T-cell (primary cell): ENCODE measurements at places on chromosomes 16 and 17.

DNA sequence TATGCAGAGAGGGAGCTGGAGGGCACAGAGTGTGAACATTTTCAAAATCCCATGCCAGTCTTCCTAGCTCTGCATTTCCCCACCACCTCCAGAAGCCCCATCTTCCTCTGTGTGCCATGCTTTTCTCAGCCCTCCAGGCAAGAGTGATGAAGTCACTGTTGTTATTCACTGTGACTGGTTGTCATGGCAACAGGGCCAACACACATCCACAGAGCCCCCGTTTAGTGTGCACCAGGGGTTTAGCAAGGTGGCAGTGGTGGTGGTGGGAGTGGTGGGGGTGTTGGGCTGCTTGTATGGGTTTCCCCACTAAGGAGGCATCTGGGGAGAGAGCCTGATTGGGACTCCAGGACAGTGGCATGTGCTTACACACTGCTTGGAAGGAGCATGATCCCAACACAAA is 309.9 kb upstream of the ASIC2 start:
- DNase-seq = no peak

GRCh38 chr16:48879223-48880122 is 269.5 kb upstream of the N4BP1 start:
- no peak for DNase-seq

GRCh38 chr16:69113216-69113615 is 7.8 kb downstream of the HAS3 start:
- DNase-seq = no peak

GRCh38 chr16:56337131-56337857 is 88.1 kb downstream of the AMFR start:
- no peak for DNase-seq

DNA sequence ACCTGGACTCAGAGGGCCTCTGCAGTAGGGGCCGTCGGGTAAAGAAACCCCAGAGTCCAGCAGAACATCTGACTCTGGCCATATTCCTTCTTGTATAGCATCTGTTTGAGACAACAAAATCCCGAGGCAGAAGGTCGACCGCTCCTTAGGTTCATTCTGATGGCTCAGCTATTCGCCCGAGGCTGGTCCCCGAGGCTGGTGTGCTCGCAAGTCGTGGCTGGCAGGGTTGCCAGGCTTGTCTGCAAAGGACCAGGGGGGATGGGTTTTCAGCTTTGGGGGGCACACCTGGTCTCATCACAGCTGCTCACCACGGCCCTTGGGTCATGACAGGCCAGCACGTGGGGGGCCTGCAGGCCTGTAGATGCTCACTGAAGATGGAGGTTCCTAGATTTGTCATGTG is 119.1 kb downstream of the BANP start:
- no peak for DNase-seq

- DNase-seq = no peak
These were observed 71.7 kb downstream of the HLF start for GRCh38 chr17:55336426-55336825.
